ENCODE measurements at places on chromosomes 13 and 19. TPM values are rescaled to one million over a fixed set of nuclear protein-coding genes. Genes with fewer than 3 reads are reported as not detected.

Gene EXOC3L2
- 4.0 TPM for total RNA-seq

Gene ZGLP1
- 0.75 TPM for total RNA-seq

Gene CCNA1
- total RNA-seq: 0.09 TPM

Gene PCDH17
- total RNA-seq: 8.8 TPM

Gene PCSK4
- total RNA-seq: 2.6 TPM

- peak; percentile 91 for DNase-seq
- no peaks in the 10 kb centered on the region for H3K27me3 ChIP-seq
- peaks cover 12% of the 10 kb centered on the region for H3K4me1 ChIP-seq
Observed at GRCh38 chr19:10315335-10316214, at the start of gene FDX2. FDX2 (minus strand) TSS chr19:10316015; CDS start chr19:10315996, 19 bp downstream.

DNA sequence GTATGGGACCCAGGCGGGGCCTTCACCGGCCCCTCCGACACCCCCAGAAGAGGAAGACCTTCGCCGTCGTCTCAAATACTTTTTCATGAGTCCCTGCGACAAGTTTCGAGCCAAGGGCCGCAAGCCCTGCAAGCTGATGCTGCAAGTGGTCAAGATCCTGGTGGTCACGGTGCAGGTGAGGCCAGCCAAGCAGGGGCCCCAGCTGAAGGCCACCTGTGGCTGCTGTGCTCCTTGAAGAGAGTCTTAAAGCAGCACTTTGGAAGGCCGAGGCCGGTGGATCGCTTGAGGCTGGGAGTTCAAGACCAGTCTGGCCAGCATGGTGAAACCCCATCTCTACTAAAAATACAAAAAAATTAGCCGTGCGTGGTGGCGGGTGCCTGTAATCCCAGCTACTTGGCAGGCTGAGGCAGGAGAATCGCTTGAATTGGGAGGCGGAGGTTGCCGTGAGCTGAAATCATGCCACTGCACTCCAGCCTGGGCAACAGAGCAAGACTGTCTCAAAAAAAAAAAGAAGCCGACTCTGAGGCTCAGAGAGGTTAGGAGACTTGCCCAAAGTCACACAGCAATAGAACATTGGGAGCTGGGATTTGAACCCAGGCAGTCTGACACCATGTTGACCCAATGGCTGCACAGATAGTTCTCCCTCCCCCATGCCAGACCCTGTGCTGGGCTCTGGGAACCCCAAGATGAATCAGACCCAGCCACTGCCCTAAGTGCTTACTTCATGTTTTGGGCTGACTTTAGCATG lies 2.7 kb downstream of the MCOLN1 start:
- no peak overlapping the region for H3K27ac ChIP-seq
- H3K27me3 ChIP-seq: no peaks in the 10 kb centered on the region
- DNase-seq: no peak
- peaks cover 6% of the 10 kb centered on the region for H3K36me3 ChIP-seq
- peaks cover 37% of the 10 kb centered on the region for H3K4me1 ChIP-seq
- H3K4me3 ChIP-seq: no peak overlapping the region
